ENCODE measurements at places on chromosomes 2 and 18.

DNA sequence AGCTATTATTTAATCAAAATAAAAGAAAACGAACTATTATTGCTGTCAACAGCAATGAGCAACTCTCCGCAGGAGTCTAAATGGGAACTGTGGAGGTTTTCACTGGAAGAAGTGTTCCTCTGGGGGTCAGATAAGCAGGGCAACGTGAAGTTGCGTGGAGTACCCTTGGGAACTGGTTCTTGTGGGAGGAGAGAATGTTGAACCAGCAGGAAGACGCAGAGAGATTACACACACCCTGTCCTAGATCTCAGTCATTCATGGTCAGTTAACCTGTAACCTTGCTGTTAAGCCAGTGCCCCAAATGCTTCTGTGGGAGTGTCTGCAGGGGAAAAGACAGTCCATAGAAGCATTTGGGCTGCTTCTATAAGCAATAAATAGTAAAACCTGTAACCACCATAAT is 20.4 kb upstream of the CABLES1 start:
- DNase-seq, result no peak

- no peak for DNase-seq
Observed at GRCh38 chr18:34730774-34731173, 20.7 kb downstream of the DTNA start.

GRCh38 chr2:214322662-214323061 is 88.2 kb upstream of the VWC2L start:
- DNase-seq, result no peak

GRCh38 chr18:56505971-56506370 is 132.4 kb downstream of the TXNL1 start:
- no peak for DNase-seq

- DNase-seq, result no peak
Observed at GRCh38 chr18:58381676-58382411, 247.0 kb downstream of the ALPK2 start.

GRCh38 chr2:189424961-189425360 is 16.3 kb upstream of the WDR75 start:
- DNase-seq, result no peak

GRCh38 chr2:165155152-165155551 is 48.7 kb downstream of the SCN3A start:
- DNase-seq, result no peak

GRCh38 chr2:218671654-218672566 is at the start of the genes RNF25 and STK36:
Gene RNF25, minus strand, starts transcription at chr2:218672002. Its CDS starts 32 bp downstream, at chr2:218671970.
Gene STK36, plus strand, starts transcription at chr2:218672086. Its CDS starts 744 bp downstream, at chr2:218672830.
- peak; percentile 89 for DNase-seq

DNA sequence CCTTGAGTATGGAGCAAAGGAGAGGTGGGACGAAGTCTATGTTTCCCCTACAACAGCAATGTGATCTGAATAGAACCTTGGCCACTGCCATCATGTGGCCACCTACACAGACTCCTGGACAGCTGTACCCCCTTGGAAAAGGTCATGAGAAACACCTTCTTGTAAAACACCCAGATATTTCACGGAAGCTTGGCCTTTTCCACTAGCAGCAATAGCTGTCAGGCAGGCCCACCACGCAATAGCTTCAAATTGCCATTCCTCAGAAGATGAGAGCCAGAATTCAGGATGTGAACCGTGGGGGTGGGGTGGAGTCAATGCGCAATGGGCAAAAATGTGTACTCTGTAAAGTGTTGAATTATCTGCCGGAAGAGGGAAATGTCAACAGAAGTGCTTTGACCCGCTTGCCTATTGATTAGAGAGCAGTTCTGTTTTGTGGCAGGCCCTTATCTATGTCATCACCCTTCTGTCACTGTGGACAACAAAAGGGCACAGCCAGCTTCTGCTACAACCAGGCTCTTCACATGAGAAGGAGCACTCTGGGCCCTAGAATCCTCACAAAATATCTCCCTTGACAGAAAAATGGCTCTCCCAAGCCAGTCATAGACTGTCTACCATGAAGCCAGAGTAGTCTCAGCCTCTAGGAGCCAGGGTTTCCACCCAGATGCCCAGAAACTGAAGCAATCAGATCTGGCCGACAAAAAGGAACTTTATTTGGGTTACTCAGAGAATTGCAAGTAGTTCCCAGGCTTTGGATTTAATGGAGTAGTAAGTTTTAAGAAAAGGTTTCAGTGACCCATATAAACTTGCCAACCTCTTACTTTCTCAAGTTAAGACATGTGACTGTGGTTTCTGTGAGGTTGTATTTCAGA is 9.5 kb downstream of the INPP1 start:
- DNase-seq, result no peak

DNA sequence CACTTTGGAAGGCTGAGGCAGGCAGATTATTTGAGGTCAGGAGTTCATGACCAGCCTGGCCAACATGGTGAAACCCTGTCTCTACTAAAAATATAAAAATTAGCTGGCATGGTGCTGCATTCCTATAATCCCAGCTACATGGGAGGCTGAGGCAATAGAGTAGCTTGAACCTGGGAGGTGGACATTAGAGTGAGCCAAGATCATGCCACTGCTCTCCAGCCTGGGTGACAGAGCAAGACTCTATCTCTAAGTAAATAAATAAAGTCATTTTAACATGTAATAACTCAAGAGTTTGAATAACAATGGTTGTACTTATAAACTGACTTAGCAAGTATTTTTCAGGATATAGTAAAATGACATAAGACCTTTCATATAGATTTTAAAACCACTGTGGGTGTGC is 169.3 kb upstream of the FN1 start:
- no peak for DNase-seq

- peak; percentile 41 for DNase-seq
Observed at GRCh38 chr18:13539050-13539449, 187.3 kb downstream of the FAM210A start.

- DNase-seq, result no peak
Observed at GRCh38 chr2:134217924-134218323, 35.9 kb upstream of the MGAT5 start.

DNA sequence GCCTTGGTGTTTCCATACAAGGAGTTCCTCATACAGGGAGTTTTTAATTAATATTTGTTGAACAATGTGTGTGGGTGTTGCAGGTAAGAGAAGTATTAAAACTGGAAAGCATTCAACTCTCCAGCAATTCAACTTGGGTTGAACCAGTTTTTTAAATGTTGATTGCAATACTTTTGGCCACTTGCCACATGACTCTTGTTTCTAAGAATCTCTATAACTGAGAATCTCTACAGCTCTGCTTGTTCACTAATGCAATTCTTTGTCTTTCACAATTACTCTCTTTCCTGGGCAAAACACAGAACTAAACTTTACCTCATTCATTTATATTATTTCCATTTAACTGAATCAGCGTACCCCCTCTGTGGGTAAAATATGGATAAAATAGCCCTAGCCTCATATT is 429.4 kb downstream of the ARHGAP15 start:
- DNase-seq, result no peak

GRCh38 chr2:180360283-180360618 is 353.2 kb upstream of the CWC22 start:
- DNase-seq, result no peak

GRCh38 chr2:48315896-48316194 is 214.1 kb upstream of the STON1 start:
- DNase-seq, result peak; percentile 74

DNA sequence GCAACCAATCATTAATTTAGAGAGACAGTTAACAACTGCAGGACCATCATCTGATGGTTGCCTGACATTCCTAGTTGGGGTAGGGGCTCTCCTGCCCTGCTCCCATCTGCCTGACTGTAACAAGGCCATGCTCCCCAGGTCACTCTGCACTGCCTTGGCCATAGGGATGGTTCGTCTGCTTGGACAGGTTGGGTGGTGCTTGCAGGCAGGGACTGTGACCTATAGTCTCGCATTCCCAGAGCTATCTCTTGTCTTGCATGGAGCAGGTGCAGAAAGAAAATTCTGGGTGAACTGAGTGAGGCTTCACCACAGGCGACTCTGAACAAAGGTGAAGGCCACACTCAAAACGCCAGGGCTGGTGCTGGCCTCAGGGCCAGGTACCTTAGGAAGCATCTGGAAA is 64.7 kb downstream of the EMILIN2 start:
- DNase-seq, result no peak

DNA sequence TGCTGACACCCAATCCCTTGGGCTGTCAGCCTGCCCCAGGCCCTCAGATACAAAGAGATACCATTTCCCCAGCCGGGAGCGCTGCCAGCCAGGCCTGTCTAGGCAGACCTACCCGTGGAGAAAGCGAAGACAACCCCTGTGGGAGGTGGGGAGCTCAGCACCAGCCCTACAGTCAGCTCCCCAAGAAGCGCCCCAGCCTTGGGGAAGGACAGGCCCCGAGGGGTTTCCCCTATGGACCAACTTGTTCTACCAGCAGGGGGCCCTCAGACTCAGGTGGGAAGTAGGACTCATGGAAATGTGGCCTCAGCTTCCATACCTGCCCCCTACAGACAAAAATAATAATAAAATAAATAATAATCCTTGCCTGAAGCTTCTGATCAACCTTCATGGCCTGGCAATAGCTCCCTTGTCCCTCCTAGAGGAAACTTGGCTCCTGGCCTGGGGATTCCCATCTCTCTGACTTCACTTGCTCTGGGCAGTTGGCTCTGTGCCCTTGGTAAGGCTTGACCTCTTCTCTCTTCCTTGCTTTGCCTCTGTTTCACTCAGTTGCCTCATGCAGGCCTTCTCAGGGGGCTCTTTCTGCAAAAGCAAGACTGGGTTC is 7.0 kb downstream of the SLC35F6 start:
- no peak for DNase-seq

GRCh38 chr2:185245806-185246205 is 492.8 kb upstream of the FSIP2 start:
- no peak for DNase-seq

GRCh38 chr2:191233533-191233932 is 11.7 kb upstream of the MYO1B start:
- DNase-seq, result no peak

DNA sequence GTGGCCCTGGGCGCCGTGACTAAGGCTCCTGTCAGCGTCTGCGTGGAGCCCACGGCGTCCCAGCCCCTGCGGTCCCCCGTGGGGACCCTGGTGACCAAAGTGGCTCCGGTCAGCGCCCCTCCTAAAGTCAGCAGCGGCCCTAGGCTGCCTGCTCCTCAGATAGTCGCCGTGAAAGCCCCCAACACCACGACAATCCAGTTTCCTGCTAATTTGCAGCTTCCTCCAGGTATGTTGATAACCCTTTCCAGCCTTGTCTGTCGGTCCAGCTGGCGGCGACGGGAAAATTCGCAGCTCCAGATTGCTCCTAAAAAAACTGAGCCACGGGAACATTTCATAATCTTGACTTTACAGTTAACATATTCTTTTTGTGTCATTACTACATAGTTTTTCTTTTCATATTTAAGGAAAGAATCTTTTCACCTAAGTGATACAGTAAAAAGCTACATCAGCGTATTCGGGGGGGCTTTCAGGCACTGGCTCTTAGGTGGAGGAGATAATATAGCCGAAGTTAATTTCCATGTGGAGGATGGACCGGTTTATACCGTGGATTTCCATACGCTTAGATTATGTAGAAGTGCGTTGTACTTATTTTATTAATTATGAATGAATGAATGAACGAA is 916 bp downstream of the TAF4B start:
- no peak for DNase-seq

GRCh38 chr2:237440819-237441281 is 26.9 kb upstream of the COL6A3 start:
- DNase-seq, result peak; percentile 76

DNA sequence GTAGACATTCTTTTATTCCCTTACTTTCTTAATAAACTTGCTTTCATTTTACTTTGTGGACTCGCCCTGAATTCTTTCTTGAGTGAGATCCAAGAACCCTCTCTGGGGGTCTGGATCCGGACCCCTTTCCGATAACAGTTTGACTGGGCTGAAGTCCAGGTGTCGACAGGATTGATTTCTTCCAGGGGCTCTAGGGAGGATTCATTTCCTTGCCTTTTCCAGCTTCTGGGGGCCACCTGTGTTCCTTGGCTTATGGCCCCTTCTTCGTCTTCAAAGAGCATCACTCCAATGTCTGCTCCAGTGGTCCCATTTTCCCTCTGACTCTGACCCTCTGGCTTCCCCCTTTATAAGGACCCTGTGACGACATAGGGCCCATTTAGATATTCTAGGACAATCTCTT is 67.5 kb downstream of the COPS8 start:
- no peak for DNase-seq

GRCh38 chr18:8538935-8539334 is 70.3 kb upstream of the RAB12 start:
- no peak for DNase-seq

GRCh38 chr2:2230433-2230817 is 100.7 kb downstream of the MYT1L start:
- DNase-seq, result no peak

DNA sequence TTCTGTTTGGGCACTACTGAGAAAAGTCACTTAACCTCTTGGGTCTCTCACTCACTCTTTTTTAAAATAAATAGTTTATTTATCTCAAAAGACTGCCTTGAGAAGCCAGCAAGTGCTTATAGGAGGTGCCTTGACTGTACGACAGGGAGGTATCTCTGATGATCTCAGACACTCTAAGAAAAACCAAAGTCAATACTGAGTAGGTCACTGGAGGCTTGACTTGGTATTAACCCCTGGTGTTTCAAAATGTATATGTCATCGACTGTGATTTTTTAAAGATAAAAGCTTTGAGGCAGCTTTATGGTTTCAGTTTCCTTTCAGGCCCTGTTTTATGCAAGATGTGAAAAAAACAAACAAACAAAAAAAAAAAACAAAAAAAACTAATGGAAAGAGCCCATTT is 33.7 kb downstream of the MREG start:
- no peak for DNase-seq

DNA sequence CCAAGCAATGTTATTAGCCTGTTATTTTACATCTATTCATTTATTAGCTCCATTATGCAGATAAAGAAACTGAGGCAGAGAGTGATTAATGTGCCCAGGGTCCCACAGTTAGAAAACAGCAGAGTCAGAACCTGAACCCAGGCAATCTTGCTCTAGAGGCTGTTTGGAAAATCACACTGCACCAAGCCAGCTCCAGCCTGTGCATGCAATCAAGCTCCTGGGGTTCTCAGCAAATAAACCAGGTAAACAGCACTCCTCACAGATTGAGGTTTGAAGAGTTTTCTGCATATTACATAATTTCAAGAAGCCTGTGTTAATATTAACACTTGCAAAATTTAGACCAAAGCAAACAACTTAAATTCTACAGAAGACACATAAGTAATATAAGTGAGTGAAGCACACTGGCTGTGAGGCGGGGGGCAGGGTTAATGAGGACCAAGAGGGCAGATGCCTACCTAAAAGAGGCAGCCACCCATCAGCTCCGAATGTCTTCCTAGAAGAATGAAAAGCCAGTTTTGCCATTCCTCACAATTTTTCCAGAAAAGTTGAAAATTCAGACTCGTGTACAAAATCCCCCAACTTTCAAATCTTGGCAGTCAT is 35.4 kb downstream of the CACNB4 start:
- DNase-seq, result no peak

DNA sequence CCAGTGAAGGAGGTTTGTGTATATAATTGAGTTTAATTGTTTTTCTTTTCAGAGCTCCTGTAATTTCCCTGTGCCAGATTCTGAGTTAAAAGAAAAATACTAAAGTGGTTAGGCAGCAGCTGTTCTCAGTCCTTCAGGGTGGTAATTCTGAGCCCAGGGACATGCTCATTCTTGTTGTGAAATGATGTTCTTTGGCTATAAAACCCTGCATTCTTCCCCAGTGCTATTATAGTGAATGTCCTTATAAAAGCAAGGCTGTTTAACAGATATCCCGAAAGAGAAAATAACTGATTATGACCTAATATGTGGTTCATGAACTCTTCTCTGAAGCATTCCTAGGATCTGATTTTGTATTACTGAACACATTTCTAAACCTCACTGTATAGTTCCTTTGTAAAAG is 34.0 kb downstream of the ADAM23 start:
- no peak for DNase-seq

GRCh38 chr18:31684279-31685096 is at the start of gene B4GALT6:
Gene B4GALT6, minus strand, starts transcription at chr18:31684581. Its CDS starts 155 bp downstream, at chr18:31684426.
- DNase-seq, result no peak

Data from activated CD8-positive, alpha-beta memory T cell treated with anti-CD3 and anti-CD28 coated beads, Interleukin-2, amount 10 ng/mL, durations not matched to agents 7 days and 5 days (primary cell).